ELR (cell line): ENCODE measurements at places on chromosomes 4 and X.
A peak's percentile ranks its signal among the peaks of the same experiment; 100 is the strongest.

GRCh38 chrX:42771506-42772335 lies 6.2 kb downstream of the PPP1R2C start:
- DNase-seq: no peak

DNA sequence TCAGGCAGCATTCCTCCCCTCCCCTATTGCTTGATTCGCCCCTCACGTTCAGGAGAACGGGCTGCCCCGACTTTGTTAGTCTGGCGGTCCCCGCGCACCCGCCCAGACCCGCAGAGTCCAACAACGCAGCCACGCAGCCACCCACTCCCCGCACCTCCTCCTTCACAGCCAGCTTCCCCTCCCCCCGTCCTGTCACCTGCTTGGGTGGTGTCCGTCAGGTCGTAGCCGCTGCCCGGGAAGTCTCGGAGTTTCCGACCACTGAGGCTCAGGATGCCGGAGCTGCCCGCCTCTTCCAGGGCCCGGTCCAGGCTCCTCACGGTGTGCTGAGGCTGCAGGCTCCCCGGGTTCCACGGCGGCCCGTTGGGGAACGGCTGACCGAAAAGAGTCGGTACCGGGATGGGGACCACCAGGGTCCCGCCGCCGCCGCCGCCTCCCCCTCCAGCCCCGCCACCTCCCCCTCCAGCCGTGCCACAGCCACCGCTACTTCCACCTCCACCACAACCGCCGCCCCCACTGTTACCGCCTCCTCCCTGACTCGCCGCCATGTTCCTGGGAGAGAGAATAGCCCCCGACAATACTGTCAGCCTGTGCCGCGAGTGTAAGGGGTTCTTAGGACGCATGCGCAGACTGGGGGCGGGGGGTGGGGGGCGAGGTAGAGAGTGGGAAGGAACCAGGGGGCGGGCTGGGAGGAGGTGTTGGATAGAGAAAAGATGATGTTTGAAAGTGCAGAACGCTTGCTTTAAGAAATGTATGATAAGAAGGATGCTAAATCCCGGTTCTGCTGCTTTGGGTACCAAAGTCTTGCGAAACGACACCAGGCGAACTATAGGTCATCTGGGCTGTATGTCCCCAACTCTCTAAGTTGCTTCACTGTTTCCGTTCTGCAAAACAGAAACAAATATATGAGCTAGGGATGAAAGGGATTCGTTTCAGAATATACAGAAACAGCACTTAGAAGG lies at the start of gene LRCH2:
Gene LRCH2 (minus strand): TSS at position 600 of the 959 bp plus-strand sequence. CDS start 55 bp downstream, at position 545.
- peak; percentile 63 for DNase-seq

DNA sequence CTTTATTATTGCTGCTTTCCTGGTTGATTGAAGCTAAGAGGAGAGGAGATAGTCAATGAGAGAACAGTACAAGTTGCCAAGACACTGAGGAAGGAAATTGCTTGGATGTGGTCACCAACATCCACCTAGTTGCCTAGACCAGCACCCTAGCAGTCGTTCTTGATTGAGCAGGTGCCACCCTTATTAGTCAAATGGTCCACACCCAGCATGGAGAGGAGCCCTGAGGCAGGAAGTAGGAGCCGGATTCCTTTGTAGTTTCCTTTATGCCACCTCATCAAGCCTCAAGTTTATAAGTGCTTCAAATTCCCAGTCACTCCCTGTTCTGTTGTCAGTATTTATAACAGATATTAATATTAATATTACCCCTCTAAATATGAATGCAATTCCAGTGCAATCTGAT lies 19.1 kb downstream of the PAGE2 start:
- no peak for DNase-seq

DNA sequence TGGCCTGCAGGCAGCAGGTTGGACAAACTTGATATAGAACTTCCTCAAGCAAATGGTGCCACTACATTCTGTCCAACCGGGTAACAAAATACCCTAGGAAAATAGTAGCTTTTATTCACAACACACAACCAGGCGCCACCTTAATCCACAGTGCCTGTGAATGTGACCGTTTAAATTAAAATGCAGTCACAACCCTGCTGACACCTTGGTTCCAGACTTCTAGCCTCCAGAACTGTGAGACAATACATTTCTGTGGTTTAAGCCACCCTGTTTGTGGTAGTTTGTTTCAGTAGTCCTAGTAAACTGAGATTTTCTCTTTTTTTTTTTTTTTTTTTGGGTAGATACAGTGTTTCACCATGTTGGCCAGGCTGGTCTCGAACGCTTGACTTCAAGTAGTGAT lies 575.8 kb downstream of the PACRGL start:
- no peak for DNase-seq

GRCh38 chr4:7236847-7237246 lies 44.5 kb downstream of the SORCS2 start:
- no peak for DNase-seq

DNA sequence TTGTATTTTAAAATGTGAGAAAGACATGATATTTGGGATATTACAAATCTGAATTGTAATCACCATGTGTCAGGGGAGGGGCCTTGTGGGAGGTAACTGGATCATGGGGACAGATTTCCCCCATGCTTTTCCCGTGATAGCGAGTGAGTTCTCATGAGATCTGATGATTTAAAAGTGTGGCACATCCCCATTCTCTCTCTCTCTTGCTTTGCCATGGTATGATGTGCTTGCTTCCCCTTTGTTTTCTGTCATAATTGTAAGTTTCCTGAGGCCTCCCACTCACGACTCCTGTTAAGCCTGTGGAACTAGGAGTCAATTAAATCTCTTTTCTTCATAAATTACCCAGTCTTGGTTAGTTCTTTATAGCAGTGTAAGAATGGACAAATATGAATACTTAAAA lies 39.0 kb downstream of the CCDC158 start:
- no peak for DNase-seq

DNA sequence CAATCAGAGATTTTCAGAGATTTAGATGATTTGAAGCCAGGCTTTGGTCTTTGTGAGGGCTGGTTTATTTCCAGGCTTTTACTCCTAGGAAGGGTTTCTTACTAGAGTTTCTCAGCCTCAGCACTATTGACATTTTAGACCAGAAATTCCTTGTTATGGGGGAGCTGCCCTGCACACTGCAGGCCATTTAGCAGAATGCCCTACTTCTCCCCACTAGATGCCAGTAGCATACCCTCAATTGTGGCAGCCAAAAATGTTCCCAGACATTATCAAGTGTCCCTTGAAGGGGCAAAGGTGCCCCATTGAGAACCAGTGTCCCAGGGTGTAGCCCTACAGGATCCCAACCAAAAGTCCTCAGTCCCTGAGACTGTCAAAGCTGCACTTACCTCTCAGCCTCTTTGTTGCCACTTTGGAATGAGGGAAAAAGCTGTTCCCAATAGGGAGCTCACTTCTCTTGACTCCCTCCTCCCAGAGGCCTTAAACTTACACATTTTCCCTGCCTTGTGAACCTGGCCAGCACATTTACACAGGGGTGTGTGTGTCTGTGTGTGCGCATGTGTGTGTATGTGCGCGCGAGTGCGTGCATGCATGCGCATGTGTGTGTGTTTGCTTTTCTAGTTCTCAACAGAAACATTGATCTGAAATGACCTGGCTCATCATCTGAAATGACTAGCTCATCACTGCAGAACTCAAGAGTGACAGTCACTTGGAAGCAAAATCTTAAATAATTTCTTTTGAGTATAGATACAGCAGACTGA lies 231.4 kb downstream of the QDPR start:
- DNase-seq: no peak

- DNase-seq: no peak
Measured at GRCh38 chrX:142005532-142005931, 101.8 kb downstream of the MAGEC1 start.

- peak; percentile 63 for DNase-seq
Measured at GRCh38 chr4:130478406-130478805, 1382.5 kb downstream of the C4orf33 start.
